ENCODE measurements at places on chromosomes 7 and 10.
A peak's percentile ranks its signal among the peaks of the same experiment; 100 is the strongest.

DNA sequence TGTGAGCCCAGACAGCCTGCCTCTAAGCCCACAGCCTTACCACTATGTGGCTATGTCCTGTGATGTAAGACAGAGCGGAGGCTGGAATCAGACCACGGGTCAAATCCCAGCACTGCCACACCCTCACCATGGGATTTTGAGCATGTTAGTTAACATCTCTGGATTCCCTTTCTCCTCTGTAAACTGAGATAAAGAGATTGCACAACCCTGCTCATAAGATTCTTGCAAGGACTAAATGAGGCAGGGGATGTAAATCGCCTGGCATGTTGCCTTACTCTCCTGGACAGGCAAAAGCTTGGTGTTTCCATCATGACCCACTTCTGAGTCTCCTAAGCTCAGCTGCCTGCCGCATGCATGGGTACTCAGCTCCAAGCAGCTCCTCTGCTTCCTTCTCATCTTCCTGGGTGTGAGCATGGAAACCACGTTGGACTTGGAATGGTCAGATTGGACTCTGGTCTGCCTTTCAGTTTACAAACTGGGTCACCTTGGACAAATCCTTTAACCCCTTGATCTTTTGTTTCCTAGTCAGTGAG is 41.3 kb upstream of the MTURN start:
- DNase-seq: no peak

GRCh38 chr7:85924062-85924461 is 719.6 kb upstream of the GRM3 start:
- DNase-seq: no peak

GRCh38 chr7:30146127-30146612 is 11.4 kb downstream of the MTURN start:
- DNase-seq: peak; percentile 48

DNA sequence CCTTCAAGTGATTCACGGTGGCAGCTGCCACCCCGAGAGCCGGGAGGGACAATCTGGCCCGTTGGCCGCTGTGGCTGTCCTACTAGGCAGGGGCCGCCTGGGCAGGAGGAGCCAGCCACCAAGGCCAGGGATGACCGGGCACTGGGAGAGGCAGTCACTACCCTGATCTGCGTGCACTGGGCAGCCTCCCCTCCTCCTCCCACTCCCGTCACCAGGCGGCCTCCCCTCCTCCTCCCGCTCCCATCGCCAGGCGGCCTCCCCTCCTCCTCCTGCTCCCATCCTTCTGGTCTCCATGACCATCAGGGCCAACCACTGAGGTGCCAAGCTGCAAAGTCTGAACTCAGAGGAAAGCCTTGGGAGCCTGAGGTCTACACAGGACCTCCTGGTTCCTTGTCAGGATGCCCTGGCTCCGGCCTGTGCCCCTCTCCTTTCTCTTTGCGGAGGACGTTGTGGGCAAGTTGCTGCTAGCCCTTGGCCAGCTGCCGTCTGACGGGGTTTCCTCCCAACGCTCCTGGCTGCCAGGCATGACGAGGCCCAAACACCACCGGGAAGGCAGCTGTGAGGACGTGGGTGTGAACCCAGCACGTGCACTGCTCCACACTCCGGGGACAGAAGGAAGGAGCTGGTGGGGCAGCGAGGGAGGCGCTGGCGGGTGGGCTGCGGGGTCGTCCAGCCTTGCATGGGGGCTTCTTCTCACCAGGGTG is 131.1 kb downstream of the WDR37 start:
- no peak for DNase-seq

DNA sequence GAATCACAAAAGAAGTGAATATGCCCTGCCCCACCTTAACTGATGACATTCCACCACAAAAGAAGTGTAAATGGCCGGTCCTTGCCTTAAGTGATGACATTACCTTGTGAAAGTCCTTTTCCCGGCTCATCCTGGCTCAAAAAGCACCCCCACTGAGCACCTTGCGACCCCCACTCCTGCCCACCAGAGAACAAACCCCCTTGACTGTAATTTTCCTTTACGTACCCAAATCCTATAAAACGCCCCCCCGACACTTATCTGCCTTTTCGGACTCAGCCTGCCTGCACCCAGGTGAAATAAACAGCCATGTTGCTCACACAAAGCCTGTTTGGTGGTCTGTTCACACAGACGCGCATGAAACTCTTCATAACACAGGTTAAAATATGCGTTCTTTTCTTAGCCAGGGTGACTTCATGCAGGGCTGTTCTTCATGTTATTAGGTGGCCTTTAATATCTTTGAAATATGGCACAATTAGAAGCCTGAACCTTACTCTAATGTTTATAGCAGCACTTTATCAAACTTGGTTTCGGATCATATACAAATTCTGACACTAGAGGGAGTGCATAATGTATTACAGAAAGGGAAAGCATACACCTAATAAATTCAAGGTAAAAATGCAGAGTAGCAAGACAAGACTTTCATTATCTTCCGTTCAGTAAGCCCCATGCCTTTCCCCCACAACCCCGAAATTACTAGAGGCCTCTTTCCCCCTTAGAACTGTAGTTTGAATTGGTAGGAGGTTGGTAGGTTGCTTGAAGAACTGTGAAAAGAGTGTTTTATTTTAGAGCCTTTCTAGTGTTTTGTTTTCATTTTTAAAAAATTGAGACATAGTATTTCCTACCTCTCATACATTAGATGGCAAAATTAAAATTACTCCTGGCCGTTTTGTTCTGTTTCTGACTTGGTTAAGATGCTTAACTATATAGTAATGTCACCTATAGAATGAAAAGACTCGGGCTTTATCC is 117.9 kb downstream of the NPY start:
- DNase-seq: peak; percentile 31

- DNase-seq: no peak
These were observed 678 bp upstream of the EIF4H start for GRCh38 chr7:74173491-74173865.

DNA sequence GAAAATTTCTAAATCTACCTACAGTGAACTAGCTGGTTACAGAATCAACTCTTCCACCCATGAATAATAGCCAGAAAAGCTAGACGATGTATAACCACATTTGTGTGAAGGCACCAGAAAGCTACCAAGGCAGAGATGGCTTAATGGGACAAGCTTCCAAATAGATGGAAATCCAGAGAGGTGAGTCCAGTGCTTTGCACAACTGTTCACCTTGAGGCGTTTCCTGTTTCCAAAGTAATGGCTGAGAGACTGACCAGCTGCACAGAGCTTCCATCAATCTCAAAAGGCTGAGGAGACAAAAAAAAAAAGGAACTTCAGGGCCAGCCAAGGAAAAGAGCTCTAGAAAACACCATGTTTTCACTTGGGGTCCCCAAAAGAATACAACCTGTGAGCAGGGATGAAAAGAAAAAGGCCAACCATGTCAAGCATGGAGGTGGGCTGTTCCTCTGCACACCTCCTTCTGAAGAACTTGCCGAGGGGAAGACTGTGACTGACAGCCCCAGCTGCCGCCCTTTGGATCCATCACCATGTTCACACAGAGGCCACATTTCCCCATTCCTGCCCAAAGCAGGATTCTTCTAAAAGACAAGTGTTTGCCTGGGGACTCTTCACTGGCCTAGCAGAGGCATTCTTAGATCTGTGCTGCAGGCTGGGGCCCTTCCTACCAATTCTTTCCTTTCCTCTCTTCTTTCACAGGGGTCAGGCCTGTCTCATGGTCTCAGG is 72.9 kb downstream of the ARHGAP21 start:
- no peak for DNase-seq

DNA sequence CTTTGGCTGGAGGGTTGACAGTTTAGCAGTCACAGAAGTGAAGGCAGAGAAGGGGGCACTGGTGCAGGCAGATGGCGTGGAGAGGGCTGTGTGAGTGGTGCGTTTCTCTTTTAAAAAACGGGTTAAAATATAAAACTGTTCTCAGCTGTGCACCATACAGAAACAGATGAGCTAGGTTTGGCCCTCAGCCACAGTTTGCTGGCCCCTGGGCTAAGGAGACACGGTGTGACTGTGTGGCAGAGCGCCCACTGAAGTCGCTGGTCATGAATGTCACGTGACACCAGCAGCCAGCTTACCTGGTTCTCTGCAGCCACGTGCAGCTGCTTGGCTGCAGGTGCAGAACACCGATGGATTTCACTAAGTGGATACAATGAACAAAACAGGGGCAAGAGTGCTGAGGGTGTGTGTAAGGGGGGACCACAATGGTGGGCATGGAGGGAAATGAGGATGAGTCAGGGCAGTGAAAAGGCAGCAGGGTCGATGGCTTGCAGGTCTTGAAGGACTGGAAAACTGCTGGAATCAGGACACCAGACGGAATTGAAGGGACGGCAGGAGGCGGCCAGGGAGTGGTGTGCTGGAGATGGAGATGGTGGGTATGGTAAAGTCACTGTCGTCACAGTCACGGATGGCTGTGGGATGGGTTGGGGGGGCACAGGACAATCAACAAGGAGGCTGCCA is 7.4 kb downstream of the ZNF746 start:
- DNase-seq: no peak

GRCh38 chr7:33107136-33108066 is 1.8 kb downstream of the RP9 start:
- peak; percentile 42 for DNase-seq

- DNase-seq: no peak
These were observed 123.6 kb downstream of the CXCL12 start for GRCh38 chr10:44261296-44261695.

DNA sequence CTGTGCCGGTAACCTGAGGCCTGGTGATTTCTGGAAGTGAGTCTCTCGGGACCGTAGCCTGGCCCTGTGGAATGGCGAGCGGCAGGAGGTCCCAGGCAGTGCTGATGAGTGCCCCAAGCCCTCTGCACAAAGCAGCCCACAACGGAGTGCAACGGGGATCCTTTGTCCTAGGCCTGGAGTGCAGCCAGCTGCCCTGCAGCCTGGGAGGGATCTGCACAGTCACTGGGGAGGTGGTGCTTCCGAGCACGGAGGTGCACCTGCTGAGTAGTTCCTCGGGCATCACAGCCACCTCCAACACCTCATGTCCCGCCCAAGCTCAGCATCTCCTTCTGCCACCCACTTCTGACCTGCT is 162.8 kb upstream of the ZMIZ1 start:
- no peak for DNase-seq

DNA sequence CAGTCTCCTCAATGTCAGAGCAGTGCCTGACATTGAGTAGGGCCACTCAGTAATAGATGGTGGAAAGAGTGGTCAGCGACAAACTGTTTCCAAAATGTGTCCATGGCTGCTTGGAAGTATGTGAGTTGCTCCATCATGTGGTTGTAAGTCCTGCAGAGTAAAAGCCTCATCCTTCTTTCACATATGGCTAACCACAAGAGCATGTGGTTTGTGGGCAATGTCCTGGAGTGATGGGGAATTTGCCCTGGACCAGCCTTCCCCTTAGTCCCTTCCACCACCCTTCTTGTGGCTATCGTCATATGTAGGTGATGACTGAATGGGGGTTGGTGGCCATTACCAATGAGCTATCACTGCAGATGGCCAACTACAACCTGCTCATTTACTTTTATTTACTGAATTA is 33.0 kb upstream of the PLXNA4 start:
- peak; percentile 16 for DNase-seq

GRCh38 chr10:79189853-79190435 is 121.2 kb downstream of the ZMIZ1 start:
- peak; percentile 84 for DNase-seq

- no peak for DNase-seq
These were observed 40.7 kb upstream of the MRLN start for GRCh38 chr10:59793919-59794318.

GRCh38 chr10:27716521-27716920 is 29.1 kb downstream of the MKX start:
- DNase-seq: no peak

GRCh38 chr7:157423886-157424565 is 87.2 kb downstream of the DNAJB6 start:
- no peak for DNase-seq

DNA sequence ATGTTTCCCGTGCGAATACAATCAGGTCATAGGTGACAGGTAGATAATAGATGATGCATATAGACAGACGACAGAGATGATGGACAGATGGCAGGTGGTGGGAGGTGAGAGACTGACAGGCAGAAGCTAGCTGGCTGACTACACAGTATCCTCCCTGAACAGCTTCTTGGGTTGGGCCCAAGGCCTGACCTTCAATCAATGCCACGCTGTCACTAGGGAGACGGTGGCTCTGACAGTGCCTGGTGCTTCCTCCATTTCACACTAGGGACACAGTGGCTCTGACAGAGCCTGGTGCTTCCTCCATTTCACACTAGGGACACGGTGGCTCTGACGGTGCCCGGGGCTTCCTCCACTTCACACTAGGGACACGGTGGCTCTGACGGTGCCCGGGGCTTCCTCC is 200.1 kb downstream of the DIP2C start:
- no peak for DNase-seq

DNA sequence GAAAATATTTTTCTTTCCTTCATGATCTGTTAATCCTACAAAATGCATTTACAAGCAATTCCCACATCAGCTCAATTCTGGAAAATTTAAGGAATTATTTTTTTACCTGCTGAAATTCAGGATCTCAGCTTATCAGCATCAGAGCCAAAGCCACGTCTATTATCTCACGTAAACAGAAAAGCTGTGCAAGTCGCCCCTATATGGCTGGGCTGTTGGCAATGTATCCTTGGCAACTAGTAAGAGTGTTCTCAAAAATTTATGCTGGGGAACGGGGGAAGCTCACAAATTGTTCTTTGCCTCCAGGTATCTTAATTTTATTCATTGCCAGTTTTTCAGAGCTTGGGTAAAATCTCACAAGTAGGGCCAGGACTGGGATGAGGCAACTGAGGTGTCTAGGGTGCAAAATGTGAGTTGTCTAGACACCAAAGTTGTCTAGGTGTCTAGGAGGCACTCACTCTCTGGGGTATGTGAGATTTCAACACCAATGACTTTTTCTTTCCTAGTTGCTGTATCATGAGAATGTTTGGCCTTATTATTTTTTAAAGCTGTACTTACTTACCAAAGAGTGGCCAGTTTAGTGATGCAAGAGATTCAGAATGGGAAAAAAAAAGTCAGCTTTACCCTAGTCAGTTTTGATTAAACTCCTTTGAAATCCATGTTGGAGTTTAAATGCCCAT is 5.1 kb downstream of the GSTO2 start:
- no peak for DNase-seq

DNA sequence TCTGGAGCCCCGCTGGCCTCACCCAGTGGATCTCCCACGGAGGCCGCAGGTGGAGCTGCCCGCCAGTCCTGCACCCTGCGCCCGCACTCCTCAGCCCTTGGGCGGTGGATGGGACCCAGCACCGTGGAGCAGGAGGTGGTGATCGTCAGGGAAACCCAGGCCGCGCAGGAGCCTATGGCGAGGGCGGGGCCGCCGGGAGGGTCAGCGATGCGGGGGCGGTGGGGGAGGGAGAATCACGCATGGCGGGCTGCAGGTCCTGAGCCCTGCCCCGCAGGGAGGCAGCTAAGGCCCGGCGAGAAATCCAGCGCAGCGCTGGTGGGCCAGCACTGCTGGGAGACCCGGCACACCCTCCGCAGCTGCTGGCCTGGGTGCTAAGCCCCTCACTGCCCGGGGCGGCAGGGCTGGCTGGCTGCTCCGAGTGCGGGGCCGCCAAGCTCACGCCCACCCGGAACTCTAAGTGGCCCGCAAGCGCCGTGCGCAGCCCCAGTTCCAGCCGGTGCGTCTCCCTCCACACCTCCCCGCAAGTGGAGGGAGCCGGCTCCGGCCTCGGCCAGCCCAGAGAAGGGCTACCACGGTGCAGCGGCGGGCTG is 524.8 kb upstream of the TPK1 start:
- DNase-seq: no peak
